ENCODE measurements at places on chromosomes 3 and 15.

DNA sequence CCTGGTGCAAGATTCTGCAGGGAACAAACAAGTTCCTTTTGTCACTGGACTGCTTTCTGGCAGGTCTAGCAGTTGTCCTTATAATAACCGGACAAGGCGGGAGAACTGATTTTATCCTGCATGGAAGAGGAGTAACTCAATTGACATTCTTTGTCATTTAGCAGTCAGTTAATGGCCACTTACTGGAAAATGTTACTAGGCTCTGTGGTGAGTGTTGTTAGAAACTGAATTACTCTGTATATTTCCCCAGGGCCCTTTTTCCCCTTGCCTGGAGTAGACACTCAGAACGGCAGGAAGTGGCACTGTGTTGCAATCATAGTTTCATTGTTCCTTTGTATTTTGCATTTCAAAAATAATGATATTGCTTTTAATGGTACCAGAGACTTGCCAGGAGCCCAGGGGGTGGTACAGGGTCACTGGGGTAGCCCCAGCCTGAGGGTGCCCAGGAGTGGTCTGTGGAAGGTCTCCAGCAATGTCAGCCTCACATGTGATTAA is 318.6 kb upstream of the LRRFIP2 start:
- DNase-seq = peak; percentile 24

- DNase-seq = no peak
Observed at GRCh38 chr3:106114220-106114619, 245.4 kb upstream of the CBLB start.

DNA sequence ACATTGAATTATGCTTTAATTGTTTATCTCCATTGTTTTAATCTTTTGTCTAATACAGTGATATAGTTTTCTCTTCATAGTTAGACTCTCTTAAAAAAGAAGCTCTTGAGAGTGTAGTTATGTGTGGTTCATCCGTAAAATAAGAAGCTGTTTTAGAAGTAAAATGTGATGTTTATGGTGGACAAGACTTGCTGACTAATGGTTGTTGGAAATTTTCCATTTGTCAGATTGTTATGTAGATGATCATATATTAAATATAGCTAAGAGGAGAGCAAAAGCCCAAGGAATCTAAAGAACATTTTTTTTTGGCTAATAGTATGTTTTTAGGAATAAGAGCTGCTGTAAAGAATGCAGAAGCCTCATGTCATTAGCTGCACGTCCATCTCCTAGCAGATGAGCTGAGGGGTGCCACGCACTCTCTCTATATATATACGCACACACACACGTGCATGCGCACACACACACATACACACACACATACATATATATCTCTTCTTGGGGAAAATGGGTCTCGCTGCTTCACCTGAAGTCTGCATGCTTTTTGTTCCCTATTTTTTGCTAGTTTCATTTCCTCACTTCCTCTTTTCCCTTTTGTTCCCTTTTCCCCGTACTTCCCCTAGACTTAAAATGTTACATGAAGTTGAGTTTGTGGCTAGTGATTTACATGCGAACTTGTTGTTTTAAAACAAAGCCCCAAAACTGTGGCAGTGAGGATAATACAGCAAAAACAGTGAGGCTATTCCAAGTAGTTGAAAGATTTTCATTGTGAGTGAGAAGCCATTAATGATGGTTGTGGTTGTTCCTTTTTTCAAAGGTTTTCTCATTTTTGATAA is 107.8 kb downstream of the MBNL1 start:
- DNase-seq = no peak

DNA sequence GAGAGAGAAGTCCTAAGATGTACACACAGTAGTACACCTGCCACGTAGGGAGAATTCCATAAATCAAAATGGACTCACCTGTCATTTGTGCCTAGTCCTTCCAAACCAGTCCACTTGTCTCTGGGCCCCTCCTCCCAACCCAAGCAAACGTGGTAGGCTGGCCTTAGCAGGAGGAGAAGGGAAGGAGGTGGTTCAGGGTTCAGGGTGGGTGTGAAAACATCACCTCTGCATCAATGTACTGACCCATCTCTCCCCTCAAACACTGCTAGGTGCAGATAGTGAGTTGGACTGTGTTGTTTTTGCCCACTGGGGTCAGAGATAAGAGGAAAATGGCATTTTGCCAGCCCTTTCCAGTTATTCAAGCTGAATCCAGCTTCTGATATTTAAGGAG is 99.3 kb downstream of the MME start:
- DNase-seq = no peak

GRCh38 chr3:63294332-63294731 is 16.2 kb downstream of the SYNPR start:
- no peak for DNase-seq

- no peak for DNase-seq
Observed at GRCh38 chr3:9808345-9809037, 1.6 kb upstream of the TTLL3 start.
